CD8-positive, alpha-beta memory T cell (primary cell): ENCODE measurements at places on chromosomes 5 and 9.

DNA sequence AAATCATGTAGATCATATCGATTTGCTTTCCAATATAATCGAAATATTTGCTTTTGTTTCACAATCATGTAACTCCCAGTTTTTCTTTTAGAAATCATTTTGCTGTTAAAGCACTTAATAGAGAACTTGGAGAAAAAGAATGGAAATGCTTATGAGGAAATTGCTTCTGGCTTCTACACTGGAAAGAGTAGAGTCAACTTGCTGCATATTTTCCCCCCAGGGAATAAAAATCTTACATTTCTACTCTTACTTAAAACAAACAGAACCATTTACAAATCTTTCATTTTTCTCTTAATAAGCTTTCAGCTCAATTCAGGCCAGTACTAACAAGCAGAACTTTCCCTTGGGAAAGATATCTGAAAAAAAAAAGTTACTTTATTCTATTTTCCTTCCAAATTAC, 312.0 kb downstream of the CHSY3 start:
- no peak for DNase-seq

DNA sequence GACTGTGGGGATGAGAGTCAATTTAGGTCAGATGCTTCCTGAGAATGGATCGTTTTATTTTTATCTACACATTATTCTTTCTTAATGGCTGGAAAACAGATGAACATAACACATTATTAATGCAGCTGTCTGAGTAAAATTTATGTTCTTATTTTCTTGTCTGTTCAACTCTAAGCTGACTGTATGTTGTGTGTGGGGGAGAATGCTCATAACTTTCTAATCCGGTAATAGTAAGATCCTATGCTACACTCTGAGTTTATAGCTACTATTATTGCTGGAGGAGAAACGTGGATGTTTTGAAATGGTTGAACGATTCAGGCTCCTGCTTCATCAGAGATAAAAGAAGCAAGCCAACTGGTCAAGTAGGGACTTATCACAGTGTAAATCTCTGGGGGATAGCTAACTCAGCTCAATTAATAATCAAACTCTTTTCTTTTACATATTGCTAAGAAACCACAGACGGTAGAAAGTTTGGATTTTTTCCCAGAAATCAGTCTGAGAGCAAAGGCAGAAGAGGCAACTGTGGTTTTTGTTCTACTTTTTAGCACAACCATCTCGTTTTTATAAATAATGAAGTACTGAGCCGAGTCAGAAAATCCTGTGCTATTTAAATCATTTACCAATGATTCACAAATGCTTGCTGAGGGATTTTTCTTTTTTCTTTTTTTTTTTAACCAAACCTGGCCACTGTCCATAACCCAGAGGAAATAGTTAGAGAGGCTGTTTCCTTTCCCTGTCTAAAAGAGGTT, 265.0 kb upstream of the FAM174A start:
- DNase-seq, result no peak

- DNase-seq, result no peak
Observed at GRCh38 chr5:151006704-151007334, 13.6 kb upstream of the GPX3 start.

DNA sequence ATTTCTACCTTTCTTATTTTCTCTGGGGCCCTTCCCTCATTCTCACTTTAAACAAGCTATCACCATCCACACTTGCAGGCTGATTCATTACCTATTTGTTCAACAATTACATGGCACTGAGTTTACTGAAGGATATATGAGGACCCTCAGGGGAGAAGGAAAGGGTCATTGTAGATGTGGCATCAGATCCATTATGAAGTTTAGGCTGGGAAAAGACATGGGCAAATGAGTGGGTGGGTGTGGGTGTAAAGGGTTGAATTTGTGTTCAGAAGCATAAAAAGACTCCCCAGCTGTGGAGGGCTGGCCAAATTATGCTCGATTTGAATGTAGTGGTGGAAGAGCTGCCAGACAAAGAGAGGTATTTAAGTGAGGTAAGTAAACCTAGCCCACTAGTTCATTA, 55.9 kb upstream of the MTAP start:
- DNase-seq, result no peak

DNA sequence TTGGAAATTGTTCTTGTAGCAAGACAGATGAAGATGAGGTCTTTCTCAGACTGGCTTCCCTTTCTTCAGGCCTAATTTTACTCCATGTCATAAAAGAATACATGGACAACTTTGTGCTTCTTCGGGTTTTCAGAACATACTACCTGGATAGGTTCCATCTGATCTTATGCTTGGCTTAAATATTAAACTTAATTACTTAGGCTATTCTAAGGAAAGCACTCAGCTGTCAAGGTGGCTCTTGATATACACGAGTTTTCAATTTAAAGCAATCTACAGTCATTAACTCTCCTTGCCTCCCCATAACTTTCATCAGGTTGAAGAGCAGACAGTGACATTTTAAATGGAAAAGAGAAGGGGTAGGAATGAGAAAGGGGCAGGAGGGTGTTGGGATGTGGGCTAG, 9.5 kb upstream of the PPP3R2 start:
- no peak for DNase-seq

- DNase-seq, result no peak
Observed at GRCh38 chr9:119367683-119368075, 1.6 kb downstream of the BRINP1 start.

DNA sequence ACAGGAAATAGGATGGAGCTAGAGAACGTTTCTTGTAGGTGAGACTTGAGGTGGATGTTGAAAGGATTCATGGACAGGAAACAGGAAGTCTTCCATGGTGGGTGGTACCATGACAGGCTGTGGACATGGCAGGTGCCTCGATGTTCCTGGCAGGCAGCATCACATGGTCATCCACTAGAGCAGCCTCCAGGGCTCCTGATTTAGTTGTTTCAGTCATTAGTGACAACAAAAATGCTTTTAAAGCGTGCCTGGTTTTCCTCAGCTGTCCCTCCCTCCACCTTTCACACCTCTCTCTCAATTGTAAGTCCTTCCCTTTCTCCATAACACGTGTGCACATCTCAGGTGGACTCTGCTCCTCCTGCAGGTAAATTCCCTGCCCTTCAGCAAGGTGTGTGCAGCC, 25.2 kb upstream of the ASPN start:
- DNase-seq, result no peak

DNA sequence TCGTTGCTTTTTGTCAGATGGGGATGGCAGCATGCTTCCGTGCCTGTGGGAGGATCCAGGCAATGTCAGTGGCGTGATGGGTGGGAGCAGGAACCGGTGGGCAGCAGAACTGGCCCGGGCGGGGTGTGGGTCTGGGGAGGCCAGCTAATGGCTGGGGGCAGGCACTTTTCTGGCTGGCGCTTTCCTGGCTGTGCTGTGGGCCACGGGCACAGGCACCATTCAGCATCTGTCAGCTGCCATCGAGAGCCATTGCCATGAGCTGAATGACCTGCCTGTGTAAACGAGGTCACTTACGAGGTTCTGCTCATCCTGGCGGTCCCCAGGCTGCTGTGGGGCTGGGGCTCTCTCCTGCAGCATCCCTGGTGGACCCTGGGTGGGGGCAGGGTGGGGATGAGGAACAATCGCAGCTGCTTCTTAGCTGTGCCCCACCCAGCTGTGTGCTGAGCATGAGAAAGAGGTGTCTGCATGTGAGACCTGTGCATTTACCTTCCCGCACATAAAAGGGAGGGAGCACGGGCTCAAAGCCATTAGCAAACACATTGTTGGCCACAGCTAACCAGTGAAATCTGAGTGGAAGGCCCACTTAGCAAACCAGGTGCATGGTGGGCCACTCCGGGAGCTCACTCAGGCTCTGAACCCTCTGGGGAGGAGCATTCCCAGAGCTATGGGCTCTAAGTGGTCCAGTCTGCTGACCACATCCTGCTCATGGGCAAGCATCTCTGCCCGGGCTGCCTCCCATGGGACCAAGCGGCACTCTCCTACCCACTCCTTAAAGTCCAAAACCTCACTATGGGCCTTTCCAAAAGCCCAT, 41.3 kb upstream of the OLFM1 start:
- DNase-seq, result no peak

DNA sequence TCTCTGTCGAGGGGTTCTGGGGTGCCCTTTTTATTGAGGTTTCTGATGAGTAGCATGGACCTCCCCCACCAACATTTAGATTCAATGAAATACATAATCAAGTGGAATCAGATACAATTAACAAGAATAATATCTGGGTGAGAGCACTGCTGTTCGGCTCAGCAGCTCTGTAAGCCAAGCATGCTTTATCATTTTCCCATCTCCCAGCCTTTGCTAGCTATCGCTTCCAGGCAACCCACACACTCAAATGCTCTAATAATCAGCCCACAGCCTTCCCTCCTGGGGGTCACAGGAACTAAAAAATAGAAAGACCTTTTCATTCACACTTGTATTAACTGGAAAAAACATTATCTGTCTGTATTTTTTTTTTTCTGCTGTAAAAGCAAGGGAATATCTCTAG, 8.9 kb downstream of the PLPPR1 start:
- DNase-seq, result no peak

DNA sequence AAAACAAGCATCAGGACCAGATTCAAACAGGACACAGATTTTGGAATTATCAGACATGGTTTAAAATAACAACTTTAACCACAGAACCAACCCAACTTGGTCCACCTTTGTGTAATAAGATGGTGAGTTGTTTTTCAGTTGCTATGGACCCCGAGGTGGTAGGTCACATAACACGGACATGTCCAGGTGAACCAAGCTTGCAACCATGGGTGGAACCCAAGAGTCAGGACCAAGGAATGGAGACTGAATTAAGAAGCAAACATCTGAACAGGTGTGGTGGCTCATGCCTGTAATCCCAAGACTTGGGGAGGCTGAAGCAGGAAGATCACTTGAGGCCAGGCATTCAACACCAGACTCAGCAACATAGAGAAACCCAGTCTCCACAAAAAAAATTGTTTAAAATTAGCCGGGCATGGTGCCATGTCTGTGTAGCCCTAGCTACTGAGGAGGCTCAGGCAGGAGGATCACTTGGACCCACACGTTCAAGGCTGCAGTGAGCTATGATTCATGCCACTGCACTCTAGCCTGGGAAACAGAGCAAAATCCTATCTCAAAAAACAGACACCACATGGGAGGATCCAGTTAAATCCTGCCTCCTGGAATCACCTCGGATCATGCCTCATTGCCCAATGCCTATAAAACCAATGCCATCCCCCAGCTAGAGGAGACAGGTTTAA, 10.6 kb downstream of the PTBP3 start:
- DNase-seq, result no peak

DNA sequence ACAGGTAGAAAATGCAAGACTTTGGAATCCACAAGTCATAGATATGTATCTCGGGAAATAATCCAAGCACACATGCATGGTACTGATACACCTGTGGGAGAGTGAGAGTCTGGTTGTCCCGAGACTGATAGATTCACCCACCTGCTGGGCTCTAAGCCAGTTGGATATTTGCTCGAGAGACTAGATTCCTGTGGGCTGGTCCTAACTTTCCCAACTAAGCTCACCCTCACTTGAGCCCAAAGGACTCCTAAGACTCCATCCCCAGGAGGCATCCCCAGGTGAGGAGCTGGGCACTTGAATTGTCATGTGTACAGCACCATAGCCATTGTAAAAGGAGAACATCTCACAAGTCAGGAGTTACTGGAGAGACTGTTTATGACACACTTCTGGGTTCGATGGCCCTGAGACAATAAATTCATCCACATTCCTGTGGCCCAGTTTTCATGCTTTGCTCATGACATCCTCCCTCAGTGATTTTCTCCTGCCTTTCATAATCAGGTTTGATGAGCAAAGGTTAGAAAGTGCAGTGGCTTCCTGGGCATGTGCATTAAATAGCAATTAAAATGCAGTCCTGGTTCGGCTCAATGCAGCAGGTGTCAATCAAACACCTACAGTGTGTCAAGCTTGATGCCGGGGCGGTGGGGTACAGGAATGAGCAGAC, 18.1 kb downstream of the SLC1A1 start:
- DNase-seq, result no peak

- DNase-seq, result no peak
Observed at GRCh38 chr5:57341380-57341979, 141.1 kb downstream of the ACTBL2 start.

DNA sequence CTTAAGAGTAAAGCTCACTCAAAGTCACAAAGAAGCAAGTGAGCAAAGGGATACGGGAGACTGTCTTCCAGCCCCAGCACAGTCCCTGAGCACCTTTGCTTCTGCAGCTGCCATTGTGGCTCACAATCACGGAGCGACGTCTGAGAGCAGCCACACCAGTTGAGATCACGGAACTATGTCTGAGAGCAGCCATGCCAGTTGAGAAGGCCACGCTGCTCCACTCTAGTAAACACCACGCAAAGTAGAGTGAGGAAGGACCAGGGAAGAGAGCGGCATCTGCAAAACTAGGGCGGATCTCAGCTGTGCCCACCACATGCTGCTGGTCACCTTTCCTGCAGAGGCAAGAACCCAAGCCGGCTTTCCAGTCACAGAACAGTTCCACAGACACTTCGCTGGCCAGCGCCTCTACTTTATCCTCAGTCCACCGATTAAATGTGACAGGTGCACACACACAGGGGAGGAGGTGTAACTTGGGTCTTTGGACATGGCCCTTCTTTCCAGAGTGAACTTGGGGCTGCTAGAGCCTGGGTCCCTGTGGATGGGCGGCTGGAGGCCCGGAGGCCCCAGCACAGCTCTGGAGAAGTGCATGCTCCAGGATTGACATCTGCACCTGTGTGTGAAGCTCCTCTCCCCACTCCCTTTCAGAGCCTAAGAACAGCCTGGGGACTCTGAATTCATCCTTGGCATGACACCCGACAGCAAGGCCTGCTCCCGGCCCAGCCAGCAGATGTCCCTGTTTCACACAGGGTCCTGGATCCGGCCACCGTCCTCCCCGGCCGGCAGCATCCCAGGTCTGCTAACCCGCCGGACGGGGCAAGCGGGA, 324.9 kb upstream of the IRX4 start:
- no peak for DNase-seq

- DNase-seq, result no peak
Observed at GRCh38 chr5:178418031-178418430, 172.2 kb downstream of the COL23A1 start.

DNA sequence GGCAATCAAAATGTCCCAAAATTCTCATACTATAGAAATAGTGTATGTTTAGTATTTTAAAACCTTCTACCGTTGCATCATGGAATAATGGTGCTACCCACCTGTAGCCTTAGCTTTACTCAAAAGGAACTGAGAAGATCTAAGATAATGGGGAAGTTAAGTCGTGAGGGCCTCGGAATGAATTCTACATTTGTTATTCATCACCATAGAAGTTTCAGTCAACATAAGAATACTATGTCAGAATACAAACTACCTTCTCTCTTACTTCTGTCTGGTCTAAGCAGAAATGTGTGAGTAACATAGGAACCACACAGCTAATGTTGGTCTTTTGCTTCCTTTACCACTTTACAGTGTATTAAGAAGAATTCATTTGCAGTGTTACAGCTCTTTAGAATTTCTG, 43.2 kb downstream of the RFK start:
- no peak for DNase-seq

- DNase-seq, result no peak
Observed at GRCh38 chr5:173670130-173670651, 53.7 kb upstream of the BOD1 start.
